Osteocyte (in vitro differentiated cells): ENCODE measurements at places on chromosomes 1 and 21.

DNA sequence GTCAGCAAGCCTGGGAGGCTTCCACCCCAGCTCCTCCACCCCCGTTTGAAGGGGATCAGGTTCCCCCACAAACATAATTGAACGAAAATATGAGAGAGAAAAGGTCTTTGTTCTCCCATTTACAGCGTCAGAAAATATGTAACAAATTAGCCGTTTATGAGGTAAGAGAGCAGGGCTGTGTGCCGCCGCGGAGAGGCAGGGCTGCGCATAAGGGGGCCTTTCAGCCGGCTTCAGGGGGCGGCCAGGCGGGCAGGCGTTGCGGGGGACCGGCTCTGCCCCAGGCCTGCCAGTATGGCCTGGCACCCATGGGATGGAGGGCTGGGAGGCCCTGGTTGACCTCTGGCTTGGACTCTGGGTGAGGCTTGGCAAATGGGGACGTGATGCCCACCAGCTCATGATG lies 179.3 kb downstream of the TRABD2B start:
- no peak for DNase-seq

DNA sequence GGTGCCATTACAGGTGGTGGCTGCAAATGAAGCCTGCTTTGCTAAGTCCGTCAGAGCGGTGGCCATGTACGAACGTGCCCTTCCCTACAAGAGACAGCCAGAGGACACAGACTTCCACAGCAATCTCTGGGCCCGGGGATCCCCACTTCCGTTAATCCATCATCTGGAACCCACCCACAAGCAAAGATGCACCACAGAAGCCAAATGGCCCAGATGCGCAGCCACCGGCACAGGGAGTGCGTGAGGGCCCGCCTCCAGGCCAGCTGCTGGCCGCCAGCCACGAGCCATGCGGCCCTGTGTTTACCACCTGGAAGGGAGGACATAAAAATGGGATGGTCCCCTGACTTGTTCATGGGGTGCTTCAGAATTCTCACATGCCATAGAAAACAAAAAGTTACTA lies 22.1 kb downstream of the MRAP start:
- DNase-seq: no peak

- DNase-seq: no peak
Observed at GRCh38 chr1:148385371-148386030, 97.6 kb downstream of the PPIAL4G start.

- DNase-seq: no peak
Observed at GRCh38 chr1:41483001-41483850, 1.3 kb downstream of the EDN2 start.

GRCh38 chr1:178192686-178193085 lies 98.8 kb downstream of the RASAL2 start:
- DNase-seq: no peak

GRCh38 chr1:113248494-113248893 lies 141.8 kb upstream of the MAGI3 start:
- DNase-seq: no peak
